ENCODE measurements at places on chromosomes 16 and 17.

GRCh38 chr16:86514481-86515376 is 4.4 kb downstream of the FOXF1 start:
- DNase-seq: no peak

DNA sequence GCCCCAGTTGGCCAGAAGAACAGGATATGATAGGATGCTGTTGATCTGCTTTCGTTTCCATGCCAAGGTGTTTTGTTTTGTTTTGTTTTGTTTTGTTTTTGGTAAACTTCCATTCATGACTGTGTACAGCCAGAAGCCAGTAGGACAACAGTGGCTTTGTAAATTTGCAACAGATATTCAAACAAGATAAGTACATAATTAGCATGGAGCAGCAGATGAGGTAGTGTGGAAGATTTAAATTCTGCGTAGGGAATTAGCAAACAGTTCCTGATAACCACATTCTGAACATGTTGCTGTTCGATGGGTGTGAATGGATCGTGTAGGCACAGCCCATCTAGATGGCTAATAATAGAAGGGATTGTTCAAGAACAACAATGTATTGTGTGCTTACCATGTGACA is 1080.1 kb upstream of the RBFOX1 start:
- DNase-seq: no peak

DNA sequence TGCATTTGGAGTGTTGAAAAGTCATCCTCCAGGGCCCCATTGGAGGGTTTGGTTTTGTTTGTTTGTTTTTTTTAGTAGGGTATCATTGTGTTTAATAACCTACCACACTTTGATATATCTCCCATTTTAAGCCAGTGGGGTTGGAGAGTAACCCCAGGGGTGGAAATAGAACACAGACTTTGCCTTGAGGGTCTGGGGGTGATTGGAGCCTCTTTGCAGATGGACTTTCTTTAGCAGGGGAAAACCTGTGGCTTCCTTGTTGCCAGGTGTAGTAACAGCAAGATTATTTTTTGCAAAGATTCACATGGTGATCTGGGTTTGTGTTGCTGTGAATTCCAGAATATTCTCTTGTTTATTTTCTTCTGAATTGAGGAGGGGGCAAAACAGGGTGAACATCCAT is 1.5 kb downstream of the ABCC1 start:
- DNase-seq: no peak

GRCh38 chr16:5062051-5062450 is 3.7 kb downstream of the C16orf89 start:
- no peak for DNase-seq

DNA sequence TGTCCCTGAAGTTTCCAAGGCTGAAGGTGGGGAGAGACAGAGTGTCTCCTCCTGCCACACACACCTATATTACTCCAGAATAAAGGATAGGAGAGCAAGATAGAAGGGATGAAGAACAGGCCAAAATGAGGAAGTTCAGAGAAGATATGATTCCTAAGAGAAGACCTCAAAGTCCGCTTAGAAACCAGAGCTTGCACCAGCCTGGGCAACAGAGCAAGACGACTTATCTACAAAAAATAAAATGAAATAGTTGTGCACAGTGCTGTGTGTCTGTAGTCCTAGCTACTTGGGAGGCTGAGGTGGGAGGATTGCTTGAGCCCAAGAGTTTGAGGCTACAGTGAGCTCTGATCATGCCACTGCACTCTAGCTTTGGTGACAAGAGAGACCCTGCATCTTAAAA is 128.2 kb downstream of the HS3ST3B1 start:
- peak; percentile 32 for DNase-seq

DNA sequence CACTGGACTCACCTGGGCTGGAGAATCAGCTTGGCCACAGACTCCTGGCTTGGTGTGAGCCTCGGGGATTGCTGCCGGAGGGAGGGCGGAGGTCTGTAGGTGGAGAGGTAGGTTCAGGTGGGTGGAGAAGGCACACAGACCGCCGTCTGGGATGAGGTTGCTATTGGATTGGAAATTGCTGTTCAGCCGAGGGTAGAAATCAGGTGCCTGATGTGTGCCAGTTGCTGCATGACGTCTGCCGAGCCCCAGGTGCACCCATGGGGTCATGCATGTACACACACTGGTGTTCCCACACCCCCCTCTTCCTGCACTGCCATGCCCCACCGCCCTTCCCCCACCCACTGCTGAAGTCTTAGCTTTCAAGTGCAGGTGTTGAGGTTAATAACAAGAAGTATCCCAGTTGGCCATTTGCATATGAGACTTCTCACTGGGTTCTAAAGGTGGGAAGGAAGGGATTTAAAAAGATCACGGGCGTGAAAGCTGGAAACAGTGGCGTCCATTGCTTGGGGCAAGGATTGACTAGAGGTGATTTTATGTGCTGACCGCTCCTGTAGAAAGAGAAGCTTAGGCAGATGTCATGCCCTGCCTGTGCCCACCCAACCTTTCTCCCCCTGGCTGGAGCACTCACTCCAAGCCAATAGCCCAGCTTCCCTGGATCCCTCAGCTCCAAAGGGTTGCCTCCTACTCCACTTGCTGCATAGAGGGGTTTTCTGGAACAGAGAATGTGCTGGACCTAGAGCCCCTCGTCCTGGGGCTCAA is 193.6 kb downstream of the CCDC182 start:
- no peak for DNase-seq

GRCh38 chr17:27573971-27574525 is 56.9 kb upstream of the LGALS9 start:
- peak; percentile 98 for DNase-seq

- peak; percentile 35 for DNase-seq
Observed at GRCh38 chr17:67994817-67995569, 1.3 kb downstream of the C17orf58 start.

DNA sequence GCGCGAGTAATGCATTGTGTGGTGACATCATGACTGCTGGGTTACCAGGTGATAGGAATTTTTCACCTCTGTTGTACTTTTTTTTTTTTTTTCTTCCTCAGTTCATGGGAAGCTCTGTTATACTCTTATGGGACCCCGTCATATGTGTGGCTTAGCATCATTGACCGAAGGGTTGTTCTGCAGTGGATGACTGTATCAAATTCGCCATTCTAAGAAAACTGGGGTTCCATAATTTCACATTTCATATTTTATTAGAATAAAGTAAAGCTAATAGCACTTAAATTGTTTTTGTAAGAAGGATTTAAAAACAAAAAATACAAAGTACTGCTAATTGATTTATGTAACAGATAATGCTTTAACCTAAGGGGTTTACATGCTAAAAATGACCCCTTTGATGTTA is 32.0 kb upstream of the MRC2 start:
- no peak for DNase-seq

DNA sequence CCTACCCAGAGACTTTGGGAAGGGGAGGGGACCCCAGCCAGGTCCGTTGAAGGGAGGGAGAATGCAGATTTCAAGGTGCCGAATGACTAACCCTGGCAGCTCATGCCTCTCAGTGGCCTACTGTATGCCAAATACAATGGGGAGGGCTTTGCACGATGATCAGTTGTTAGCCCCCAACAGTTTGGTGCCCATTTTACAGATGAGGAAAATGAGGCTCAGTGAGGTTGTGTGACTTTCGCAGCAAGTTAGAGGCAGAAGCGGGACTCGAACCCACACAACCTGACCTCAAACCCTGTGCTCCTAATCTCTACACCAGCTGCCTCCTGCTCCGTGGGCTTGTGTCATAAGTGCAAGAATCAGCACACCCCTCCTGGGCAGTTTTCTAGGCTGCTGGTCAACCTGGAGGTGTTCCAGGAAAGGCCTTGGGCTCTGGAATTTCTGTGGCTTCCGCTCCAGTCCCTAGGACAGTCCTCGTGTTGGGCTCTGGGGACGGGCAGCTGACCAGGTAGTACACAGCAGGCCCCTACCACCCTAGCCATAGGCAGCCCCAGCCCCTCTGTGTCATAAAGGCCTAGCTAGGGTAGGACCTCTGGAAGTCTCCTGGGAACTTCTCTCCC is 11.9 kb upstream of the NAGPA start:
- no peak for DNase-seq

GRCh38 chr16:12016291-12016947 is 39.9 kb downstream of the SNX29 start:
- no peak for DNase-seq

GRCh38 chr16:58843675-58844074 is 109.6 kb upstream of the GOT2 start:
- peak; percentile 70 for DNase-seq

GRCh38 chr17:610276-610675 is 104.4 kb downstream of the VPS53 start:
- no peak for DNase-seq

DNA sequence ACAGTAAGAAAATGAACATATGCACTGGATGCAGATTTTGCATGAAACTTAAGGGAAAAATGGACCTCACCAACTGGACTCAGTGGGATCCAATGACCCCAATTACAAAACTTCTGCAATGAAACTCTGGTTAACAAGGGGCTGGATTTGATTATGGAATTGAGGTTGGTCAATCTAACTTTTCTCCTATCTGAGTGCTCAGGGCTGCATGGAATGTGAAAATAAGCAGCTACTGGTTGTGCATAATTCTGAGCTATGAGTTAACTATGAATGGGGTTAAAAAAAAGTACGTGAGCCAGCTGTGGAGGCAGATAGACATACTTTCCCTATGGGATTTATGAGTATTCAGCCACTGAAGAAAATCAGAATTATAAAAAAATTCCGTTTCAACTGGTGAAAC is 9.2 kb downstream of the FAM20A start:
- DNase-seq: no peak

GRCh38 chr17:9123594-9124553 is 102.6 kb downstream of the NTN1 start:
- no peak for DNase-seq

DNA sequence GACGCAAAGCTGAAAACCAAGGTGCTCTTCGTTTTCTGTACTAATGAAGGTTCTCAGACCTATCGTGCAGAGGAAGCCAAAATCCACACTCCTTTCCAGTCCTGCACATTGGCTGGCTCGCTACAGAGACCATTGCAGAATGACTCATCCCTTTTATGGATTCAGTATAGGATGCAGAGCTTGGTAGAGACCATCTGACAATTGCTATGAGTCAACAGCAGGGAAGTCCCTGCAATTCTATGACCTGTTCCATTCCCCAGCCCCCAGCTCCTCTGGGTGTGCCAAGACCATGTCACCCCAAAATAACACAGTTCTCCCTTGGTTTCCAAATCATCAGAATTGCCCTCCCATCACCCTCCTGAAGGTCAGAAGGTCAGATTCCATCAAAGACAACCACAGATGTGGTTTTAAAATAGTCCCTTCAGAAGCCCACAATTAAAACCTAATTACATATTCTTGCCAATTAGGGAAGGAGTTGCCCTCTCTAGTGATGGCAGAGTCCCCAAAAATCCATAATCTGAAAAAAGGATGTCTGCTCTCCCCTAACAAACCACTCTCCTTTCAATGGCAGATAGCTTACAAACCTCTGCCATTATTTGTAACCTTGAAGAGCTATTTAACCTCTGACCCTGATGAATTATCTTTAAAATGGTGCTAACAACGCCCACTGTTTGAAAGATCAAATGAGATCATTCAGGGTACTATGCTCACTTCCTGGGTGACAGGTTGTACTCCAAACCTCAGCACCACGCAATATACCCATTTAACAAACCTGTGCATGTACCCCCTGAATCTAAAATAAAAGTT is 108.2 kb upstream of the RBBP6 start:
- DNase-seq: no peak

DNA sequence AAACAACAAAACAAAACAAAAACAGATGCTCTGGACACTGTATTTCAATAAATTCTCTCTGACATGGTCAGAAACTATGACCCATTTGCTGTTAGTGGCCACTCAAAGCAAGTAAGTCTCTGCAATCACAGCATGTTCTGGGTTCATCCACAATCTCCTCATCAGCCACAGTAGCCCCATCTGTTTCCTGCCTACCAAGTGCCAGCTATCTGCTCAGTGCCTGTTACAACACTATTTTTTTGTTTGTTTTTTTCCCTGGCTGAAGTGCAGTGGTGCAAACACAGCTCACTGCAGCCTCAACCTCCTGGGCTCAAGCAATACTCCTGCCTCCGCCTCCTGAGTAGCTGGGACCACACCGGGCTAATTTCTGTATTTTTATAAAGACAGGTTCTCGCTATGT is 137.9 kb downstream of the SOX9 start:
- DNase-seq: no peak

GRCh38 chr16:81006813-81007695 is at the start of the genes CENPN and CMC2:
CENPN (plus strand) TSS chr16:81007214; CDS start chr16:81011940, 4,726 bp downstream.
CMC2 (minus strand) TSS chr16:81006885; CDS start chr16:80997394, 9,491 bp downstream.
- DNase-seq: peak; percentile 97

DNA sequence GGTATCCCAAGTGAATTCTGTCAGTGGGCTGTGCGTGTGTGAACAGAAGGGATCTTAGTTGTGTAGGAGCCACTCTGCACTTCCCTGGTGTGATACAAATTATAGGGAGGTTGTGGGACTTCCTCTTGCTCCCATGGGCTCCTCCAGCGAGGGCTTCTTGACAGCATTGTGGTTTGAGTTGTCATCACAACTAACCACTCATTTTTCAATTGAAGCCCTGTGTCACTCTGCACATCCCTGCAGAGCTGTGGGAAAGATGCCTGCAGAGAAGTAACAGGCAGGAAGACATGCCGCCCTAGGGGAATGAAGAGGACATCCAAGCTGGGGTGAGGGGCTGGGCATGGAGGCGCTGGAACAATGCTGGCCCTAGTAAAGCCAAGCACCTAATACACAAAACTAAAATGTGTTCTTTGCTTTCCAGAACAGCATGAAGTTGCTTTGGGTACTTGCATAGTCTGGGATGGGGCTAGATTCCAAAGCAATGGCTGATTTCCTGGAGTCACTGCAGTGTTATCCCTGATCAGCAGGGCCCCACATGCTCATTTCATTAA is 692.5 kb downstream of the TOX3 start:
- DNase-seq: no peak

DNA sequence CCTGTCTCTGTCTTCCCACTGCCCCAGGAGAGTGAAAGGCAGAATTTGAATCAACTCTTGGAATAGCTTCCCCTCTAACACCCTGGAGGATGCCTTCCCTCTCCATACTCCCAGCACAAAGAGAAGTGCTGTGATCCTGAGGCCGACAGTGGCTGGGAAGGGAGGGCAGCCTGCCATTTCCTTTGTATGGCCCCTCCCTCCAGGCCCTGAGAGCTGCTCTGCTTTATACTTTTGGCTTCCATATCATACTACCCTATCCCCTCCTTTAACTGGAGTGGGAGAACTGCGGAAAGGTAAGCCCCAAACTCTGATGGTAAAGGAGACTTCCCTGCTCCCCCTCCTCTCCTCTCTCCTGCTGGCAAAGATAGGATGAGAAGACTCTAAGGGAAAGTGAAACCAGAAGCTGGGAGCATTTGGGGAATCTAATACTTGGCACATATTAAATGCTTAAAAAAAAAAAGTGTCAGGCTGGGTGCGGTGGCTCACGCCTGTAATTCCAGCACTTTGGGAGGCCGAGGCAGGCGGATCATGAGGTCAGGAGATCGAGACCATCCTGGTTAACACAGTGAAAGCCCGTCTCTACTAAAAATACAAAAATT is 4.1 kb upstream of the MED24 start:
- DNase-seq: peak; percentile 65

GRCh38 chr17:74259667-74260524 is 14.1 kb upstream of the DNAI2 start:
- DNase-seq: no peak
